ENCODE measurements at places on chromosomes 6 and 20.

- DNase-seq = no peak
These were observed 7.8 kb downstream of the PREX1 start for GRCh38 chr20:48819821-48820648.

GRCh38 chr20:1803061-1803931, 91.9 kb upstream of the SIRPA start:
- DNase-seq = peak; percentile 60

GRCh38 chr20:56328861-56329260, 29.9 kb upstream of the FAM210B start:
- peak; percentile 8 for DNase-seq

GRCh38 chr6:12233693-12234571, 56.2 kb upstream of the EDN1 start:
- peak; percentile 84 for DNase-seq

- no peak for DNase-seq
These were observed 329.6 kb upstream of the RSPO3 start for GRCh38 chr6:126788861-126789365.

- DNase-seq = no peak
These were observed 47.2 kb downstream of the KCNS1 start for GRCh38 chr20:45053430-45054351.

DNA sequence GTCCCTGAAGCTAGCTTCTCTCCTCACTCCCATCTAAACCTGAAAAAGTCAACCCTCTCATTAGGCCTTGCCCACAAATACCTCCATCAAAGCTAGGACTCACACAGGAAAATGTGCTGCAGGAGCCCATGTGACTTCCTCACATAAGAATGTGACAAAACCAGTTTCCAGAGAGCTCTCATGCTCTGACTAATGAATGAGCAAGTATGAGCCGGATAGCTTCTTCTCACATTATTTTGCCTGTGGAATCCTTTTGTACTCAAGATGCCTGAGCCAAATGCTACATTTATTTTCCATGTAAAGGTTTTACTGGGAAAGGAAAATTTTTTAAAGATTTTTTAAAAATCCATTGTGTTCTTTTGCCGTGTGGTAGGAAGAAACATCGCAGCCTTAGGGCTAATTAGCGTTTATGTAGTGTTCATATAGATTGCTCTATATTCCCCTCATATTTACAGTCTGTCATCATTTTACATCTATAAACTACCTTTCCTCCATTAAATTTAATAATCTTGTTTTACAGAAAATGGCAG, 68.6 kb upstream of the CCN6 start:
- DNase-seq = peak; percentile 96

DNA sequence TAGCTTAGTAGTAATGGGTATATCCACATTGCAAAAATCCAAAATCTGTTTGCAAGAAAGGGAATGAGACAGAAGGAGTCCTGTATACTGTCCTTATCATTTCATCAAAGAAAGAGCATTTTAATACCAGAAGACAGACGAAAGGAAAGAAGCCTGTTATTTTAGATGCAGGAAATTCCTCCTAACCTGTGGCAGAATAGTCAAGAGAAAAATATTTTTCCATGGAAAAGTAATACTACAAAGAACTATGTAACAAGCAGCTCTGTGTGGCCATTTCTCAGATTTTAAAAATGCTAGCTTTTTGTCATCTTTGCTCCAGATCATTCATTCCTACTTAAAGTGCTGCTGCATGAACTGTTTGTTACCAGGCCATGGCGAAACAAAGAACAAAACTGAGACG, 72.9 kb upstream of the SCP2D1 start:
- DNase-seq = no peak

DNA sequence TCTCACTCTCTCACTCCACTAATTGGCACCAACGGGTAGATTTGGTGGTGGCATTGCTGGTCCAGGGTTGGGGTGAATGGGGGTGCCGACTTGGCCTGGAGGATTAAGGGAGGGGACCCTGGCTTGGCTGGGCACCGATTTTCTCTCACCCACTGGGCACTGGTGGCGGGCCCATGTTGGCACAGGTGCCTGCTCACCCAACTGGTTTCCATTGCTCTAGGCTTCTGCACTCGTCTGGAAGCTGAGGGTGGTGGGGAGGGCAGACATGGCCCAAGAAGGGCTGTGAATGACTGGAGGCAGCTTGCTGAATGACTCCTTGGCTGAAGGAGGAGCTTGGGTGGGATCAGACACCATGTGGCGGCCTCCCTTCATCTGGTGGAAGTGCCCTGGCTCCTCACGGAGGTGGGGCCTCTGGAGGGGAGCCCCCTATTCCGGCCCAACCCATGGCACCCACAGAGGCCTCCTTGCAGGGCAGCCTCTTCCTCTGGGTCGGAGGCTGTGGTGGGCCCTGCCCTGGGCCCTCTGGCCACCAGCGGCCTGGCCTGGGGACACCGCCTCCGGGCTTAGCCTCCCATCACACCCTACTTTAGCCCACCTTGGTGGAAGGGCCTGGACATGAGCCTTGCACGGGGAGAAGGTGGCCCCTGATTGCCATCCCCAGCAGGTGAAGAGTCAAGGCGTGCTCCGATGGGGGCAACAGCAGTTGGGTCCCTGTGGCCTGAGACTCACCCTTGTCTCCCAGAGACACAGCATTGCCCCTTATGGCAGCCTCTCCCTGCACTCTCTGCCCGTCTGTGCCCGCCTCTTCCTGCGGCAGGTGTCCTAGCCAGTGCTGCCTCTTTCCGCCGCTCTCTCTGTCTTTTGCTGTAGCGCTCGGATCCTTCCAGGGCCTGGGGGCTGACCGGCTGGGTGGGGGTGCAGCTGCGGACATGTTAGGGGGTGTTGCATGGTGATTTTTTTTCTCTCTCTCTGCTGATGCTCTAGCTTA, 11.2 kb downstream of the VEGFA start:
- DNase-seq = no peak

DNA sequence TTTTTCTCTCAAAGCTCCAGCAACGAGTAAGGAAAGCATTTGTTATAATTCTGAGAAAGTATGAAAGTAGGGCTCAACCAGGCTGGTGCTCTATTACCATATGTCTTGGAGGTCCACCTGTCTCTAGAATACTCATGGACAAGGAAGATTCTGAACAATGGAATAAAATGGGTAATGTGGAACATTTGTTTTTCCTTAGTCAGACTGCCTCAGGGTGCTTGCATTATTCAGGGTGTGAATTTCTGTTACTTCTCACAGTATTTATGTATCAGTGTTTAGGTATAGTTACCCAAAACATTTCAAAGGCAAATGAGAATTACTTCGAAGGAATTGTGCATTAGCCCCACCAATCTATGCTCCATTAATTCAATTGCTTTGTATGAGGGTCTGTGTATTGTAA, 586.2 kb upstream of the CITED2 start:
- DNase-seq = no peak

GRCh38 chr6:169972736-169973135, 221.3 kb downstream of the ERMARD start:
- DNase-seq = no peak

GRCh38 chr6:56802584-56802983, 152.3 kb upstream of the BEND6 start:
- DNase-seq = peak; percentile 69

GRCh38 chr6:12232339-12232738, 57.8 kb upstream of the EDN1 start:
- DNase-seq = peak; percentile 28

GRCh38 chr20:46013829-46014516, 5.3 kb downstream of the MMP9 start:
- DNase-seq = peak; percentile 32

DNA sequence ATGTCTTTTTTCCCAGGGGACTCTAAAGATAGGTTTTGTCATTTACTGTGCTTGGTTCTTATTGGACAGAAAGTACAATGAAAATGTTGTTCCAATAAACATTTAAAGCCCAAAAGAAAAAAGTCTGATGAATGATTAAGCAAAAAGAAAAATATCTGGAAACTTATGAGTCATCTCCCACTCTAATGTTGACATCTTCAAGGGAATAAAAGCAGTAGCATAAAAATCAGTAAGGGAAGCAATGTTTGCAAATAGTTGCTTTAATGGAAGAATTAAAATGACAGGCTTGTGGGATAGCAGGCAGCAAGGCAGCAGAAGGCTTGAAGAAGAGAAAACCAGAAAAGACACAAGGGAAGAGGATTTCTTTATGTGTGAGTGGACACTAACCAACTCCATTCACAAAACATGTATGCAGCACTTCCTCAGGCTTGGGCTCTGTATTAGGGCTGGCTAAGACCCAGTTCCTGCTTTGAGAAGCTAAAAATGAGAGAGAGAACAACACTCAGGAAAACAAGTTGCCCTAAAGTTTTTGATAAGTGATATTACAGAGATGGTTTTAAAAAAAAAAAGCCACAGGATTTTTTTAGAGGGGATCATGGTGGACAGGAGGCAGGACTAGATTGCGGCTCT, 263.2 kb upstream of the NT5E start:
- peak; percentile 15 for DNase-seq

Data from IMR-90 (cell line).